ENCODE measurements at places on chromosomes 3 and 15.

- no peak for DNase-seq
Observed at GRCh38 chr3:38297947-38298711, 16.0 kb downstream of the SLC22A14 start.

DNA sequence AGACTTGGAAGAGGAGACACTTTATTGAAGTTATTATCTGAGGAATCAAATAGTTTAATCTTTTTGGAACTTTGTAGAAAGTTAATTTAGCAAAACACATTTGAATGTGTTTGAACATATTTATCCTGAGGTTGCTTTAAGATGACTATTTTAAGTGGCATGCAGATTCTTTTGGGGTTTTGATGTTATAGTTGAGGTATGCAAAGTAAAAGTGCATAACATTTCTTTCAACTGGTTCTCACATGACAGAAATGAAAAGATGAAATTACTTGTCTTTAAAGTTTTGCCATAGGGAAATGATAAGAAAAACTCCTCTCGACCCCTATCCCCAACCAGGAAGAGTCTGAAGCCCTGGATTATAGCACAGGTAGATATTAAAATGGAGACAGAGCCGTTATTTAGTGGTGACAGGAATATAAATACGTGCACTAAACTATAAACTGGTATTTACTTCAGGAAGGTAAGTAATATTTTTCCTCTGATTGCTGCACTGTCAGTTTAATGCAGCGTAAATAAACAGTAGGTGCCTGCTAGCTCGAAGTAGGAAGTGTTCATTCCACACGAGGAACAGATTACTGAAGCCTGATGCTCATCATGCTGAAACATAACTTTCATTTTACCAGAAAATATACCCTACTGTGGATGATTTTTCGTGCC lies 15.1 kb upstream of the SATB1 start:
- DNase-seq, result no peak

DNA sequence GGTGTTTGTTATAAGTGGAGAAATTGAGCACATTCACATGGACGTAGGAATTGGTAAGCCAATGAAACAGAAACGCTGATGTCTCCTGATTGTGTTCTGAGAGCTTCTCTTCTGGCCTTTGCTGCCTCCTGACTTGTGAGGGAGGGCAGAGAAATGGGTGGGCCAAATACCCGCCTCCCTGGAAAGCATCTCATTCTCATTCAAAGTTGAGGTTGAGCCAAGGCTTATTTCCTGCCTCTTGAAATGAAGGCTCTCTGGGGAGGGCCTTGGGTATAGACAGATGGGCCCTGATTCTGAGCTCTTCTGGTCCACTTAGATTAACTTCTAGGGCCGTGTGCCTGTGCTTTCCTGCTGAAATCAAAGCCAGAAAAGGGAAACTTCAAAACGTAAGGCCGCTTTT lies 57.4 kb upstream of the MYZAP start:
- no peak for DNase-seq

GRCh38 chr15:47383102-47383501 lies 334.2 kb upstream of the SEMA6D start:
- DNase-seq, result no peak

DNA sequence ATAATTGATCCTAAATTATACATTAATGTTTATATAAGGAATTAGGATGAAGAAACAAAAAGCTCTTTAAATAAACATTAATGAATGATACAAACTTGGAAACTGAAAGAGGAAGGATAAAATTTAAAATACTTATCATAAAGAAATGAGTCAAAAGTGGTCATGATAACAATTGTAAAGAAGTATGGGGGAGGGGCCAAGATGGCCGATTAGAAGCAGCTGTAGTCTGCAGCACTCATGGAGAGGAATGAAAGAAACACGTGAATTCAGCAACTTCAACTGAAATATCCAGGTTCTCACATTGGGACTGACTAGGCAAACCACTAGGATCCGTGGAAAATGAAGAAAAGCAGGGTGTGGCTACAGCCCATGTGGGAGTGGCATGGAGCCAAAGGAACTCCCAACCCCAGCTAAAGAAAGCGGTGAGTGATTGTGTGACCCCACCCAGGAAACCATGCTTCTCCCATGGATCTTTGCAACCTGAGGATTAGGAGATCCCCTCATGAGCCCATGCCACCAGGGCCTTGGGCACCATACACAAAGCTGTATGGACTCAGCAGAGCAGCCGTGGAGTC lies 13.1 kb upstream of the CP start:
- DNase-seq, result no peak

GRCh38 chr3:135649361-135649760 lies 316.2 kb upstream of the PPP2R3A start:
- DNase-seq, result no peak

DNA sequence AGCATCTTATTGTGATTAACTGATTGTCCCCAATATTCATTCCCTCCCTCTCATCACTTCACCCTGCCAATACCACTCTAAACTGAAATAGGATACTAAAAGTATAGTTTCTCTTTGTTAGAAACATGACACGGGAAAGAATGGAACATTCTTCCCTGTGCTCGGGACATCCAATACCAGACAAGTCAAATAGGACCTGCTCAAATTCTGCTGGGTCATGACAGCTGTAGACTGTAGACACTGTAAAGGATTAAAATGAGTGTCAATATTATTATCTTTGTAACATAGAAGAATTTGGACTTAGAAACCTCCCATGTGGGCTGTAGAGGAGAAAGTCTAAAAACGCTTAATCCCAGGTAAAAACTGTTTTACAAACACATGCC lies 315.0 kb upstream of the NR2E3 start:
- no peak for DNase-seq

DNA sequence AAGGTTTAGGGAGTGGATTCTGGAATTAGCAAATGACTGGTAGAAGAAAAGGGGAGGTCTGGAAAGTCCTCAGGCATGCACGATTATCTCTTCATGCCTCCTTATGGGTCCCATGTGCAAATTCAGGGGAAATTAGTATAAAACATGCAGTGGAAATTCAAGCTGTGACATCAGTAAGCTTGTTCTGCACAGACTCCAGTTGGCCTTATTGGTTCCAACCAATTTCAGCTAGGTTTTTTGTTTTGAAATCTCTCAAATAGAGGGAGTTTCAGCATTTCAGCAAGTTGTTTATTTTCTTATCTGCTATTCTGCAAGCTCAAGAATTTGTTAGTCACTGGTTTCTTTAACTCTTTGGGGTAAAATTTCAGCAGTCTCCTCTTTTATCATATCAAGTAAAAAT lies 774 bp upstream of the TMCO5A start:
- DNase-seq, result no peak

GRCh38 chr3:72185549-72186399 lies 400.8 kb upstream of the PROK2 start:
- no peak for DNase-seq

DNA sequence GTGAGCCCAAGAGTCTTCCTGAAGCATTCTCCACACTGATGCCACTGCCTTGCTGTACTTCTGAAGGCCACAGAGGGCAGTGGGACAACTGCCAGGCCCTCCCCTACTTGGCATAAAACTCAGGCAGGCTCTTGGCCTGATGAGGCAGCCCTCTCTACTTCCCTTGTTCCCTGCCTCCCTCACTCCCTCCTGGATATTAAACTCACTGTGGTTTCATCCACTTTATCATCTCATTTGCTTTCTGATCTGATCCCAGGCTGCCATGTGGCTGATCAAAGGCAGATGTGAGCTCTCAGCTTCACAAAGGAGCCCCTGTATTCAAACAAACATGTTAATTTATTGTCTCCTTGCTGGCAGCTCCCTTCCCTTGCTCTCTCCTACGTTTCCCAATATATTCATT lies 533.5 kb downstream of the IGSF11 start:
- no peak for DNase-seq

GRCh38 chr3:54393150-54393549 lies 270.8 kb downstream of the CACNA2D3 start:
- no peak for DNase-seq

DNA sequence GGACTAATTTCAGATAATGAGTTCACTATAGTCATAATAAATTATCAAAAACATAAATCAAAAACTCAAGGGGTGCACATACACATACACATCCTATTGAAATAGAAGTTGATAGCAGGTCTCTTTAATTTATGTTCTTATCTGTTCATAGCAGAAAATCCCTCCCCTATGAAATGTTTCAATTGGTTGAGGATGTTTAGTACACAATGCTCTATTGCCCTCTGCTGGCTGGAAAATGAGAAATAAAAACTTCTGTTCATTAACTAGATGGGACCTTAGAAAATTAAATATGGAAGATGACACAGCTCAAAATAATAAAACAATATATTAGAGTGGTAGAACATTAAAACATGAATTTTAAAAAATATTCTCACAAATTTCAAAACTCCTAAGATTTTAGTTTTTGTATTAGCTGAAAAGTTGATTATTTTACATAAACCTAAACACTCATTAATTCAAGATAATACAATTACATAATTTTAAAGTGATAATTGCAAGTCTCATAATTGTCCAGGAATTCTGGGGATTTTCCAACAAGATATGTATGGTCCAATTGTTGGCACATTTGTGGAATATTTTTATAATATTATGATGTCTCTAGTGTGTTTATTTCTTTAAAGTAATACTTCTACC lies 735.0 kb downstream of the ROBO1 start:
- DNase-seq, result peak; percentile 45

GRCh38 chr3:144351773-144352365 lies 380.2 kb downstream of the DIPK2A start:
- no peak for DNase-seq

DNA sequence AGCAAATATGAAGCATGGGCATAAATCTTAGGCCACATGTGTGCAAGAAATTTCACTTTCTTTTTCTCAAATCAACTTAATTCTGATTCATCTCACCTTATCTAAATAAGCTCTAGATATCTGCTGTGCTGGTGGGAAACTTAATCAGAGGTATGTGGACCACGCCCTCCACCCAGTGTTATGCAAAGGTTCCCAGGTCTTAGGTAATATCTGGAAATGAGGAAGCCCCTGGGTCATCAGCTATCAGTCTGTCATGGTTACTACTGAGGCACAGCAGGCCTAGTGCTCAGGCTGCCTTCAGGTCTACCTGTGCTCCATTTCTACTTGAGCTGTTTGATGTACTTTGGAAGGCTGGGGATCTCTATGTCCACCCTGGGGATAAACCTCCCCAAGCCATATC lies 134.4 kb upstream of the KCNH8 start:
- DNase-seq, result no peak

DNA sequence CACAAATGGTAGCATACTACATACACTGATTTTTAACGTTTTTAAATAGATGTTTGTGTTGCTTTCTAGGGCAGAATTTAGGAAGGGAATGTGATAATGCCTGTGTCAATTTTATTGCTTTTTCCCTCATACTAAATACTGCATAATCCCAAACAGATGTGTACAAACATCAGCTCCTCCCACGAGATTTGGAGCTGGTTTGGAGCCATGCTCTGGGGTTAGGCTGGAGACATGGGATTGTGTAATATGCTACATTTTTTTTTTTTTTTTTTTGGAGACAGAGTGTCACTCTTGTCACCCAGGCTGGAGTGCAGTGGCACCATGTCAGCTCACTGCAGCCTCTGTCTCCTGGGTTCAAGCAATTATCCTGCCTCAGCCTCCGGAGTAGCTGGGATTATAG lies 80.1 kb downstream of the EBLN2 start:
- no peak for DNase-seq

GRCh38 chr3:183613366-183614285 lies 21.8 kb upstream of the KLHL24 start:
- no peak for DNase-seq

- DNase-seq, result no peak
Observed at GRCh38 chr3:136685882-136686281, 66.3 kb downstream of the STAG1 start.

DNA sequence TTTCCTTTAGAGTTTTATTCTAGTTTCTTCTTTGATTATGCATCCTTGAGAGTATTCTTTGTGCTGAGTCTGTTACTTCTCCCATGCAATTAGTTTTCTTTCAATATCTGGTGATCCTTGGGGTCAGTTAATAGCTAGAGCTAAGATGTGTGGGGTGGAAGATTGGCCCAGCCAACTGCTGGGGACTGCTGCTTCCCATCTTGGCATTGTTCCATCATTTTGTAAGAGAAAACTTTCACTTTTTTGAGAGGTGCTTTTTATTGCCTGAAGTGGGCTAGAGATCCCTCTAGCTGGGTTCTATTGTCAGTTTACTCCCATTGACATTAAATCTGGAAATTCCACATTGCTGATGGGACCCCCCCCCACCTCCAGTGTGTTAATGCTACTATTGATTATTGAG lies 15.4 kb downstream of the BCL2L10 start:
- no peak for DNase-seq

DNA sequence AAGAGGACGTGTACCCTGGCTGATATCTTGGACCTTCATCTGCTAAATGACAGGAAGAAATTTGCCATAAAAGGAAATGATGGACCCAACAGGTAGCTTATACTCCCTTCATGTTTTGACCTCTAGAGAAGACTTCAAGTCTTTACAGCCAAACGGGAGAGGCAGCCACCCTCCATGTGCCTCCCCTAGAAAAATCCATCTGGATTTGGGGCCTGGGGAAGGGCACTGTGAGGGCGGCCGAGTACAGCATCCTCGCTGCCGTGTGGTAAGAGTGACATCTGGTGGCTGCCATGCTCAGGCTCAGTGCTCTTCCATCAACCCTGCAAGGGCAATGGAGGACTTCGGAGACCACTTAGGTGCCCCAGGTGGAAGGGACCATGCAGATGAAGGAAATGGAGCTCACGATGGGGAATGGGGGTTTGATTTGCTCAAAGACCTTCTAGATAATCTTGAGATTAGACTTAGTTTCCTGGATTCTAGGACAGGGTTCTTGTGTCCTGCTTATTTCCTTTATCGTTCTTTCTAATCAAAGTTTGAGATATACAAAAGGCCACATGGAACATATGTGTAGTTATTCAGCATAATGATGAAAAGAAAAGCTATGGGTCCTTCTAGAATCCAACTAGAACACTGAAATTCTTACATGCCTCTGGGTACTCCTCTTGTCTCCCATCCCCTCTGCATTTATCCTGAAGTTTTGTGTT lies 44.4 kb downstream of the AQP9 start:
- DNase-seq, result no peak

DNA sequence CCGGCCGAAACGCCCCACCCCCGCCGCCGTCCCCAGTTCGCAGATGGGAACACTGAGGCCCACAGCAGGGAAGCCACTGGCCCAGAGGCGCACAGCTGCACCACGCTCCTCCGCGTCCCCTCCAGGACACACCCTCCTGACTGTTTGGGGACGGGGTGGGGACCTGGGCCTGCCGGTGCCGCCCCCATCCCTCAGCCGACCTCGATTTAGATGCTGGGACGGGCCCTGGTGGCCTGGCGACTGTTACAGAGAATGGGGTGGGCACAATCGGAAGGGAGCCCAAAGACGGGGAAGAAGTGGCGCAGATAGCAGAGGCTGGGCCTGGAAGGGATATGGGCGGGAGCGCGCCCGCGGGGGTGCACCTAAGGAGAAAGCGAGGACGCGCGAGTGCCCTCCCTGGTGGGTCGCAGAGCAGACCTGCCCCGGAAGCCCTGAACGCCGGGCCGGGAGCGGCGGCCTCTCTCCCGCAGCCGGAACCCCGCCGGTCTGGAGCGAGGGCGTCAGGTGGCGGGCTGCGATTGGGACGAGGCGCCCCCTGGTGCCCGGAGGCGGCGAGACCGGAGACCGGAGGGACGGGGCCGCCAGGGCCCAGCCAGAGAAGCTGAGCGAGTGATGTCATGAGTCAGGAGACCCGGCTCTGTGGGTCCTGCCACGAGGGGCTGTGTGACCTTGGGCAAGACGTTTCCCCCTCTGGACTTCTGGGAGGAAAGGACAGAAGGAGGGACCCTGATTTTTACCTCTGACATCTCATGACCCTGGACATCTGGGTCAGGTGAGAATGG lies 78.4 kb downstream of the IQSEC1 start:
- DNase-seq, result no peak

All from HFF-Myc (cell line).